OCI-M1 (cell line): ENCODE measurements at places on chromosomes 5 and 9.

DNA sequence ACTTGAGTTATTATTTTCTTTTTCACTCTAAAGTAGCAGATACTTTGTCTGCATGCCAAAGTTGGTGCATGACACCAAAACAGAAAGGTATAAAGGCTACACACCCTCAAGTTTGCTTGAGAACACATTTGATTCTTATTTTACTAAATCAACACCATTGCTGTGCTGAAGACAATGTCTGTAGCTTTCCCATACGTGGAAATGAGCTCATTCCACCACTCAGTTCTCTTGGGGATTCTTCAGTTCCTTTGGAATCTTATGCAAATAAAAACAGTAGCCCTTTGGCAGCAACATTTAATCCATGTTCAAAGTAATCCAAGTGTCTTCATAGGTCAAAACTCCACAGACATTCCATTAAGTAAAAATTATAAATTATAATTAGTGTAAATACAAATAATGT lies 264.9 kb downstream of the TLE1 start:
- DNase-seq = no peak

DNA sequence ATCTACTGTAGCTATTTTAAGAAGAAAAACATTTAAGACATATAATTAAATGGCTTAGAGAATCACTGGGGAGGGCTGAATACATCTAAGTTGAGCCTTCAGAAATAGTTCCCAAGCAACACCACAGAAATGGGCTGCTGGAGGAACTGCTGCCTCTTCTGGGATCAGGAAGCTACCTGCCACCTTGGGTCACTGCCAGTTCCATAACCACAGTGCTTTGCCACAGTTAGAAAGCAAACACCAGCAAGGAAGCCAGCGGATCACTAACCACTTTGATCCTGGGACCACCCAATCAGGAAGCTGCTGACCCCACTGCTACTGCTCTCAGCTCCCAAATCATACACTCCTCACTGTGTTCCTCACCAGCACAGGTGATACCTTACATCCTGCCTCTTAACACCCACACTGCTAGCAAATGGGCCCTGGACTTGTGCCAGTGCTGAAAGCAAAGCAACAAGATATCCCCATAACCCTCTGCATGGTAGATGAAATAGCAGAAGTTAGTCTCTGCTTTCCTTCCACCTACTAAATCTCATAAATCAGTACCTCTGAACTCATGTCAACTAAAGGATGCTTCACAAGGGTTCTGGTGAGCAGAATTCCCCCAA lies 346.9 kb downstream of the DEPDC1B start:
- DNase-seq = no peak

DNA sequence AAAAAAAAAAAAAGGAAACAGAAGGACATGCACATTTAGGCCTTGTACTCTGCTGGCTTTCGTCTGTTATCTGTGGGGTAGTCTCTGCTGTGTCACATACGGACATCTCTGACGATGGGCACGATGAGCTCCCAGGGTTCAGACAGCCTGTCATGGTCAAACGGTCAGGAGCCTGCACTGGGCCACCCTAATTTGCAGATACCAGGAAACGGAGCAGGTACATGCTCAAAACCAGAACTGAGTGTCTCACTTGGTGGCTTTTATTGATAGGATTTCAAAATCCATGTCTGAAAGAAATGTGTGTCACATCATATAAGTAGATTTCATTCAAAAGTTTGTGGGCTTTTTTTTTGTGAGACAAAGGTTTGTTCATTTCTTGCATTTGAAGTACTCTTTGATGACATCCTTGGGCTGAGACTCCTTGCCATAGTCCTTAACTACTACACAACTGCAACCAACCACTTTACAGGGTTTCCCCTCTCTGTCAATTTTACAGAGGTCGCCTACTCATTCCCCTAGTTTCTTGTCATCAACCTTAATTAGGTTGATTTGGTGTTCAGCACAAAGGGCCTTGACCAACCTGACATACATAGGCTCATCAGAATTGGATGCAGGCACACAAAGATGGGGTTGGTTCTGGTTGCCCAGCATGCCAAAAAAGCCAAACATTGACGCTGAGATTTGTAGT lies 9.0 kb downstream of the CKMT2 start:
- no peak for DNase-seq

GRCh38 chr5:100505984-100506670 lies 29.0 kb upstream of the FAM174A start:
- DNase-seq = peak; percentile 25

- DNase-seq = no peak
Measured at GRCh38 chr5:74402553-74402952, 238.0 kb downstream of the ENC1 start.

DNA sequence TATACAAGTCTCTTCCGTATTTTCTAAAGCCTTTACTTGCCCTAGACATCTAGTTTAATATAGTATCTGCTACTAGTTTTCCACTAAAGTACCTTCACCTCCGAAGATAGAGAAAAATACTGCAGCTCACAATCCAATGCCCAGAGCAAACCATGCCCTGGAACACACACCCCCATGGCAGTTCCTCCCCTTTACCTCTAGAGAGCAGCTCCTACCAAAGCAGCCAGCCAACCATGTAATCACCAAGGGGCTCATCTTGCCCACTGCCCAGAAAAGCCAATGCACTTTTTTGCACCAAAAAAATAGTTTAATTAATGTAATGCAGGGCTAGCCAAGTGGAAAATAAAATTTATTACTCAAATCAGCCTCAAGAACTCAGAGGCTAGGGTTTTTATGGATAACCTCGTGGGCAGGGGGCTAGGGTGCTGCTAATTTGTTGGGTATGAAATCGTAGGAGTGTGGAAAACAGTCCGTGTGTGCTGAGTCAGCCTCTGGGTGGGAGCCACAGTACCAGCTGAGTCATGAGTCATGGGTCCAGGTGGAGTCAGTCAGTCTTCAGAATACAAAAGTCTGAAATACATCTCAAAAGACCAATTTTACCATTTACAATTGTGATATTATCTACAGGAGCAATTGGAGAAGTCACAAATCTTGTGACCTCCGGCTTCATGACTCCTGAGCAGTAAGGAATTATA lies 120.1 kb upstream of the ACO1 start:
- DNase-seq = peak; percentile 38

- DNase-seq = peak; percentile 22
Measured at GRCh38 chr9:137406876-137407589, 15.9 kb downstream of the EXD3 start.

- DNase-seq = peak; percentile 92
Measured at GRCh38 chr9:5842929-5843793, 10.2 kb upstream of the ERMP1 start.

- DNase-seq = no peak
Measured at GRCh38 chr5:135539430-135540005, 3.8 kb upstream of the NEUROG1 start.
